PC-3 (cell line): ENCODE measurements at places on chromosomes 7 and 10. TPM values are rescaled to one million over a fixed set of nuclear protein-coding genes. Genes with fewer than 3 reads are reported as not detected.

DNA sequence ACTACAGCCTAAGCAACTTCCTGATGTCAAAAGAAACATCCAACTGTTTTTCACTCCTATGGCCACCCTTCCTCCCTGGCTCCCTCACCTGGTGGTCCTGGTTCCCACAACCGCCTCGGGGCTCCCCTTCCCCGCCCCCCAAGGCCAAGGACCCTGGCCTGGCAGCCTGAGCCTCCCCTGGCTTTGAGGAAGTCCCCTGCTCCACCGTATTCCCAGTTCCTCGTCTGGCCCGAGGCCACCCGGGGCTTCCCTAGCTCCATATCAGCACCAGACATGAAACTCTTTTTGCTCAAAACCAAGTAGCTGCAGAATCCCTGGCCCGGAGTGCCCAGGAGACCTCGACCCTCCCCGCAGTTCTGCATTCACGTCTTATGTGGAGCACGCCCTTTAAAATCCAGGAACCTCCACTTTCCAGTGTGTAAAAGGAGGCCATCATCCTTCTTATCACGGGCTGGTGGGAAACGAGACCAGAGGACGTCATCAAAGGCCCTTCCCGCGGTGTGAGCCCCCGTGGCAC is 82.9 kb downstream of the PRKAG2 start:
- H3K4me3 ChIP-seq, result no peak overlapping the region
- H3K36me3 ChIP-seq, result no peaks in the 10 kb centered on the region
- H3K27ac ChIP-seq, result no peak overlapping the region
- peaks cover 42% of the 10 kb centered on the region for H3K4me1 ChIP-seq
- H3K27me3 ChIP-seq, result no peaks in the 10 kb centered on the region

- H3K4me1 ChIP-seq, result peaks cover 34% of the 10 kb centered on the region
- no peak for DNase-seq
- H3K27ac ChIP-seq, result peak overlapping the region; percentile 25
- H3K36me3 ChIP-seq, result no peaks in the 10 kb centered on the region
Measured at GRCh38 chr10:112816033-112816430, 134.0 kb upstream of the TCF7L2 start.

DNA sequence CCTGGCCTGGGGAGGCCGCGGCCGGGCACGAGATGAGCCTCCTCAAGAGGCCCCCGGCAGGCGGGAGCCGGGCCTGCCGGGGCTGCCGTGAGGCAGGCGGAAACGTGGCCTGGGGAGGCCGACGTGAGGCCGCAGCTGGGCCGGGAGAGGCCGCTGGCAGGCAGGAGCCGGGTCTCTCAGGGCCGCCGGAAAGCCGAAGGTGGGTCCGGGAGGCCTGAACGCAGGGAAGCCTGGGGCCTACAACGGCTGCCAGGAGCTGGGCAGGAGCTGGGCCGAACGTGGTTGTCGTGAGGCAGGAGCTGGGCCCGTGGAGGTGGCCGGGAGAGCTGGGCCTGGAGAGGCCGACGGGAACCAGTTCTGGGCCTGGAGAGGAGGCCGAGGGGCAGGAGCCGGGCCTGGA is 171.9 kb downstream of the TPST1 start:
- no peaks in the 10 kb centered on the region; the same call in 1 of the 2 replicates for H3K4me1 ChIP-seq
- H3K4me3 ChIP-seq, result no peak overlapping the region
- no peaks in the 10 kb centered on the region for H3K27me3 ChIP-seq
- H3K36me3 ChIP-seq, result no peaks in the 10 kb centered on the region

Gene THAP5
- total RNA-seq, result 8.1 and 11.8 TPM in 2 replicates

- H3K36me3 ChIP-seq, result peaks cover 19% of the 10 kb centered on the region
- H3K4me3 ChIP-seq, result no peak overlapping the region
- DNase-seq, result no peak
- H3K4me1 ChIP-seq, result peaks cover 43% of the 10 kb centered on the region
Measured at GRCh38 chr7:21939858-21940372, 5.8 kb downstream of the CDCA7L start.

DNA sequence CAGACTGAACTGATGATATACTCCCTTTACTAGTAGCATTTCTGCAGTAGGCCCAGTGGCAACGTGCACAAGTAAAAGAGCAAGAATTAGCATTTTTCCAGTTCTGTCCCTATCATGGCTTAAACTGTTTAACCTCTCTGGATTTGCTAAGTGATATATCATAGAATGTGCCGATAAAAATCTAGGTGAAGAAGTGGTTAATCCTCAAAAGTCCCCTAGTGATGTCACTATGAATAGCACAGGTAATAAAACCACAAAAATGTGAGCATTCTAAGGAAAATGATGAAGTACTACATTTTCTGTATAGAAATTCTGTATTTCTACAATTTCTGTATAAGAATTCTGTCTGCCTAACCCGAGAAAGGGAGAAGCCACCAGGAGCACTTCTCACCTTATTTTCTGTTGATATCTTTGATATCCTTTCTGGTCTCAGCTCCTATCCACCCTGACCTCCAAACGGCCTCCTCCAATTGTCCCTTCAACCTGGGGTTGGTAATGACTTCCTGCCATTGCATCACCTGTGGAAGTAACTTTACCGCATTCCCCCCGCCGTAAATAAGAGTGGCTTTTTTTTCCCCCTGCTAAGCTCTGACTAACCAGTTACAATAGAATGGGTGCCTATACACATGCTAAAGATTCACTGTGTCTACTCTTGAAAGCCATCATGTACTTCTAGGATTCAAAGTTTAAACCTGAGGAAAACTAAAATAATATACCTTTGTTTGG is 155.9 kb upstream of the ASAH2 start:
- peak; percentile 94 for DNase-seq
- no peaks in the 10 kb centered on the region; the same call in 1 of the 2 replicates for H3K36me3 ChIP-seq
- H3K27ac ChIP-seq, result peak overlapping the region; percentile 62
- 0 out of 2 replicates have a peak overlapping the region, but pooled peaks have one; percentile 4 for H3K4me3 ChIP-seq

Gene ANXA8
- 0.69 and 1.1 TPM in 2 replicates for total RNA-seq

Gene ZNF853
- 1.0 and 1.6 TPM in 2 replicates for total RNA-seq

DNA sequence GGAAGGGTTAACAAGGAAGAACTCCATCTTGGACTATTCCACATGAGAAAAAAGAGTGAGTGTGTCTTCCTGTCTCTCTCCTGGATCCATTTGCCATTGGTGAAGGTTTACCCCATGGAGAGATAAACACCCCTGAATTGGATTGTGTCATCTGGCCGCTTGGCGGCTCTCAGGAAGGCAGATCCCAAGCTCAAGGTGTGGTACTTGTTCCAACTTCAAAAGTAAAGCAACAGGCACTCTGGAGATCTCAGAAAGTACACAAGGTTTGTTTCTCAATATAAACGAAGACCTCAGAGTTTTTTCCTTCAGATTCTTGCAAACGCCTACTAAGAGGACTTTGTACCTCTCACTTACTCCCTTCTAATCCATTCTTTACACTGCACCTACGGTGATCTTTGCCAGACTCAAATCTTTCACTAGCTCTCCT is 116.7 kb downstream of the REEP3 start:
- no peak overlapping the region for H3K27ac ChIP-seq
- H3K4me3 ChIP-seq, result no peak overlapping the region
- peaks cover 15% of the 10 kb centered on the region for H3K4me1 ChIP-seq

Gene MALRD1
- total RNA-seq, result not detected in 2 replicates

Gene ZNF425
- 1.6 and 2.0 TPM in 2 replicates for total RNA-seq

Gene CPVL
- total RNA-seq, result 14.7 and 15.3 TPM in 2 replicates

- peak overlapping the region; percentile 92 for H3K27ac ChIP-seq
- peaks cover 45% of the 10 kb centered on the region for H3K4me1 ChIP-seq
- no peak overlapping the region; the same call in 1 of the 2 replicates for H3K4me3 ChIP-seq
- peak; percentile 59 for DNase-seq
- no peaks in the 10 kb centered on the region for H3K36me3 ChIP-seq
Measured at GRCh38 chr7:16914771-16915170, 33.0 kb upstream of the AGR3 start.

DNA sequence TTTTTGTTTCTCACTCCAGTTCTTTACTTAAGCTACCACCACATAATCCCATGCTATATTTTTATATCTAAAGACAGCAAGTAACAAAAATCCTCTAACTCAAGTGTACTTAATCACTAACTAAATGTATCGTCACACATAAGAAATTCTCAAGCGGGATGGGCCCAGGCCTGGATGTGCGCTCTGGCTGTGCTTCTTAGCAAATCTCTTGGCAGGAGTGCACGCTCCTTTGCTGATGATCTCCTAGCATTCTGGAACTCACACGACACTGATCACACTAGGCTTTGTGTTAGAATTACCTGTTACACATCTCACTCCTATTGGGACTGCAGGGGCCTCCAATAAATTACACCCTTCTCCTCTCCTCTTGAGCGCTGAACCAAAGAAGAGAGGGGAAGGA is 46.7 kb upstream of the CALD1 start:
- no peak overlapping the region for H3K27ac ChIP-seq
- no peak for DNase-seq
- H3K4me3 ChIP-seq, result no peak overlapping the region
- no peaks in the 10 kb centered on the region for H3K36me3 ChIP-seq
- H3K4me1 ChIP-seq, result no peaks in the 10 kb centered on the region
- H3K27me3 ChIP-seq, result no peaks in the 10 kb centered on the region

GRCh38 chr7:27143023-27143949 is at the start of gene HOXA5:
Gene HOXA5, minus strand, starts transcription at chr7:27143681. Its CDS starts 74 bp downstream, at chr7:27143607.
- DNase-seq, result no peak
- H3K36me3 ChIP-seq, result peaks cover 13% of the 10 kb centered on the region; the same call in 1 of the 2 replicates
- H3K27ac ChIP-seq, result no peak within 1 kb of the TSS
- H3K4me3 ChIP-seq, result no peak within 1 kb of the TSS
- H3K4me1 ChIP-seq, result peaks cover 11% of the 10 kb centered on the region

Gene TSPAN33
- total RNA-seq, result 23.7 and 26.4 TPM in 2 replicates

Gene MGAM2
- not detected in 2 replicates for total RNA-seq

Gene PRRT4
- total RNA-seq, result 0.36 and 0.69 TPM in 2 replicates

- no peak overlapping the region for H3K27ac ChIP-seq
- DNase-seq, result no peak
Measured at GRCh38 chr7:7672545-7673239, 32.1 kb downstream of the UMAD1 start.

DNA sequence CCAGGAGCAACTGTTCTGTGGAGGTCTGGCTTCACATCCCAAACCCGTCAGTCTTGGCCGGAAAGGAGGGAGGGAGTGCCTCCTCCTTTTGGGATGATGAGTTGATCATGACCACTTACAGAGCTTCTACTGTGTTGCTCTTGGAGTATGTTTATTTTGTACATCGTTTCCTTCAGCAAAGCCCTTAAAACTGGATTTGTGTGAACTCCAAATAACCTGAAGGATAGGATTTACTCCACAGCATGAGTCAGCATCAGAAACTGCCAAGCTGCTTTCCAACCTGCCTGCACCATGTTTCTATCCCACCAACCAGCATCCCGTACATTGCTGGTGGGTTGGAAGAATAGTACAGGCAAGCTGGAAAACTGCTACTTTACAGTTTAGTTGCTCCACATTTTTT is 3.5 kb downstream of the CCDC201 start:
- no peaks in the 10 kb centered on the region for H3K27me3 ChIP-seq
- H3K4me3 ChIP-seq, result no peak overlapping the region
- DNase-seq, result peak; percentile 85
- no peaks in the 10 kb centered on the region for H3K36me3 ChIP-seq
- peaks cover 30% of the 10 kb centered on the region for H3K4me1 ChIP-seq

- DNase-seq, result no peak
- H3K27ac ChIP-seq, result no peak overlapping the region
- H3K36me3 ChIP-seq, result no peaks in the 10 kb centered on the region
- H3K4me1 ChIP-seq, result peaks cover 6% of the 10 kb centered on the region; the same call in 1 of the 2 replicates
Measured at GRCh38 chr10:119784340-119785067, 58.7 kb downstream of the INPP5F start.

Gene RAMP3
- total RNA-seq, result not detected in 2 replicates

DNA sequence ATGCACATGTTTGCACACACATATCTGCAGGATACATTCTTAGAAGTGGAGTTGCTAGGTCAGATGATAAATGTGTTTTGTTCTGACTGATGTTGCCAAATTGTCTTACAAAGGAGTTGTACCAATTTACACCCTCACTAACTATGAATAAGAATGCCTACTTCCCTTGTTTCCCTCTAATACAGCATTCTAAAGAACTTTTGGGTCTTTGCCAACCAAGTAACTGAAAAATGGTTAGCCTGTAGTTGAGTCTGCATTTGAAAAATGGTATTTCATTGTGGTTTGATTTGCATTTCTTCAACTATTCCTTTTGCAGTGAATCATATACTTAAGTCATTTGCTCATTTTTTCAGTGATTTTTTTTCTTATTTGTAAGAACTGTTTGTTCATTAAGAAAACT is 48.4 kb downstream of the TMEM26 start:
- no peaks in the 10 kb centered on the region for H3K36me3 ChIP-seq
- H3K4me3 ChIP-seq, result no peak overlapping the region
- H3K27me3 ChIP-seq, result no peaks in the 10 kb centered on the region
- H3K27ac ChIP-seq, result no peak overlapping the region
- H3K4me1 ChIP-seq, result peaks cover 9% of the 10 kb centered on the region

Gene GBX1
- total RNA-seq, result not detected in 2 replicates

DNA sequence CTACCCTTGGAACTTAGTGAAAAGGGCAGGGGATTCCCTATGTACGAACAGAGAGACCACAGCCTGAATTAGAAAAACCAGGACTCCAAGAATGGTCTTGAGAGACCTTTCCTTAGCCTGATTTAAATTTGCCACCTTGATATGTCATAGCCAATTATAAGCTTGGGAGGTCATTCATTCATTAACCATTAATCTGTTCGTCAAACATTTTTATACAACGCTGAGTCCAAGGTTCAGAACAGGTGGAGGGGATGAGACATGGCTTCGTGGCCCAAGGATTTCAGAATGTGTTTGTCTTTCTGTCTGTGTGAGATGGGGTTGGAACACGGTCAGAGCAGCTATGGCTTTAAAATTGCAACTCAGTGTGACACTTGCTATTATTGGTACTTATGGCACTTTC is 158.0 kb downstream of the PAXIP1 start:
- no peak for DNase-seq
- no peaks in the 10 kb centered on the region for H3K4me1 ChIP-seq
- no peak overlapping the region for H3K4me3 ChIP-seq
- H3K36me3 ChIP-seq, result no peaks in the 10 kb centered on the region
- peaks cover 60% of the 10 kb centered on the region for H3K27me3 ChIP-seq

- H3K27me3 ChIP-seq, result no peaks in the 10 kb centered on the region
- H3K4me1 ChIP-seq, result peaks cover 10% of the 10 kb centered on the region
- H3K36me3 ChIP-seq, result peaks cover 7% of the 10 kb centered on the region; the same call in 1 of the 2 replicates
Measured at GRCh38 chr7:157679607-157680006, 342.8 kb downstream of the DNAJB6 start.

DNA sequence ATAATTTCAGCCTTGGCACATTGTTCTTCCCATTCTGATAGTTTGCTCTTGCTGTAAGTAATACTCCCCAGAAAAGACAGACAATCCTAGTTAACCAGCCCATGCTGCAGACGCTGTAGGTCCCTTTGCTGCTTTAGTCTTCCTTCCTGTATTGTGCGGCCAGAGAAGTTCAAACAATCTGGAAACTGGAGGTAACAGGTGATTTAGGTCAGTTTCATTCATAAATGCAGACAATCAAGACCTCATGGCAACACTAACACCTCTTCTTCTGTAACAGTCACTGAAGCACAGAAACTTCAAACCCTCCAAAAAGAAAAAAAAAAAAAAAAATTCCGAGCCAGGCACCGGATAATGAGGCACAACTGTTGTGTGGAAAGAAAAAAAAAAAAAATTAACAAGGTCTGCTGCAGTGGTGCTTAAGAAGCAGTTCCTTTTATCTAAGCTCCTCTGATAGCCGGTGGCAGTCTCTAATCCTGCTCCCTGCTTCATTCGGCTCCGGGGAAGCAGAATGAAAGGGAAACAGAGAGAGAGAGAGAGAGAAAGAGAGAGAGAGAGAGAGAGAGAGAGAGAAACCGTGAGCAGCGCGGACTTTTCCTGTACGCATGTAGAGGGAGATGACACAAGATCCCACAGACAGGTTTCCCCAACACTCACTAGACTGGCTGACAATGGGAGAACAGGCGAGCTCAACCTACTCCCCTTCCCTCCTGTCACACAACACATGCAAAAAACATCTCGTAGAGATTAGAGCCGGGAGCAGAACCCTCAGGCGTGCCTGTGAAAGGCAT is at the start of gene SEMA3A:
Gene SEMA3A (minus strand): TSS at position 306 of the 788 bp plus-strand sequence. CDS start 203 bp downstream, at position 103.
- peaks cover 36% of the 10 kb centered on the region for H3K4me1 ChIP-seq
- H3K27me3 ChIP-seq, result no peaks in the 10 kb centered on the region
- peak within 1 kb of the TSS; percentile 79 for H3K4me3 ChIP-seq
- peak within 1 kb of the TSS; percentile 94 for H3K27ac ChIP-seq

- DNase-seq, result no peak
- H3K27me3 ChIP-seq, result no peaks in the 10 kb centered on the region
- H3K4me1 ChIP-seq, result no peaks in the 10 kb centered on the region
- H3K36me3 ChIP-seq, result no peaks in the 10 kb centered on the region
Measured at GRCh38 chr7:112121318-112121717, 84.9 kb downstream of the DOCK4 start.
